ENCODE measurements at places on chromosomes 4 and X. TPM values are rescaled to one million over a fixed set of nuclear protein-coding genes. Genes with fewer than 3 reads are reported as not detected.

HPGDS gene
- not detected for total RNA-seq

P2RY10 gene
- total RNA-seq, result not detected

VSIG4 gene
- not detected for total RNA-seq

- peak; percentile 47 for DNase-seq
Observed at GRCh38 chrX:39850630-39851152, 247.1 kb downstream of the BCOR start.

NXF2 gene
- total RNA-seq, result not detected

DNA sequence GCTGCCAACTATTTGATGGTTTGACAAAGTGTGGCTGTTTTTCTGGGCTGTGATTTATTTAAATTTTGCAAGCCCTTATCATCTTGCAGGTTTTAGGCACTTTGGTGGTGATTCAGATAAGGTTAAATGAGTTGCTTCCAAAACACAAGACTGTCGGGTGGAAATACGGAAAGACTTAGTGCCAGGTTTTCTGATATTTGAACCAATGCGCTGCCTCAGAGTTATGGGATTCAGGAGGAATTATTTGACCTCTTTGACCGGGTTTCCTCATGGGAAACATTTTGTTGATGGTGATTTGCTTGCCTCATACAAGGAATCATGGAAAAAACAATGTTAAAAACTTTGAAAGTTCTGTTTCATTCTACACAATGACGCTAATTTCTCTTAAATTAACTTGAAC, 136.1 kb upstream of the MAP9 start:
- no peak for DNase-seq

DNA sequence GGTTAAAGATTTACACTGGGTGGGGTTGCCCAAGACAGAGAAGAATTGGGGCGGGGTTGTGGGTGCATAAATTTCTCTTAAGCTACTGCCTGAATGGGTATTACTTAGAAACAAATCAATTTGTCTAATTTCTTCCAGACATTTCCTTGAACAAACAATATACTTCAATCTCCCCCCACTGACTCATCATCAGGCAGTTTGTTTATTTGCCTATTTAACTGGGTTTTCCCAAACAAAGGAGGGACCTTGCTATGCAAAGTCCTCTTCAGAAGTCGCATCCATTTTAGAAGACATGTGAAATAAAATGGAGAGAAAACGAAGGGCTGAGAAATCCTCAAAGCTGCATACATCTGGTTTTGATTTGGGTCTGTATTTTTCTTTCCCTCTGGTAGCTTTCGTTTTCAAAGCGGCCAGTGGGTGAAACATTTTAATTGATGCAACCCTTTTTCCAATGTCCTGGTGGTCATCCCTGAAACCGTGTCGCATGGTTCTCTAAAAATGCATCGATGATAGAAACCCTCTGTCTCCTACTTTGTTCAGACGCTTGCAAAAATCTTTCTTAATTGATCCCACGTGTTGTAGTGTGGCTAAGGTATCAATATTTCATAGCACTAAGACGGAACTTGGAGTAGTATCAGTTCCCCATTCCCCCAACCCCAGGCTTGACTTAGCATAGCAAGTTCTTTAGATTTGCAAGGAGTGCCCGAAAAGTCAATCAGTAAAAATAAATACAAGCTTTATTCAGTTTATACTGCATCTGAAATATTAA, 115.1 kb upstream of the MXRA5 start:
- DNase-seq, result peak; percentile 25

GPR82 gene
- total RNA-seq, result not detected

FBXL5 gene
- 89.3 TPM for total RNA-seq

DNA sequence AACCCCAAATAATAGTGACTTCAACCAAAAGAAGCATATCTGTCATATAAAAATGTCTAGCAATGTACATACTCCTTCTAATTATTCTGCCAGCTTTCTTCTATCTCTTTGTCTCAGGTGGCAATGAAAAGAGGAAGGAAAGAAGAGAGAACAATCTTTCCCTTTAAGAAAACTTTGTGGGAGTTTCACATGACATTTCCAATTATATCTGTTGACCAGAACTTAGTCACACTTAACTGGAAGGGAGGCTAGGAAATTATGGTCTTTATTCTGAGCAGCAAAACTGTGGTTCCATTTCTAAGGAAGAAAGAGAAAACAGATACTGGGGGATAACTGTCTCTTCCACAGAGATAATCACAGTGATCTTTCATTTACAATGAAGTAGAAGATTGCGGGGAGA, 12.9 kb upstream of the MAOA start:
- no peak for DNase-seq
